ENCODE measurements at places on chromosomes 5 and 9.

DNA sequence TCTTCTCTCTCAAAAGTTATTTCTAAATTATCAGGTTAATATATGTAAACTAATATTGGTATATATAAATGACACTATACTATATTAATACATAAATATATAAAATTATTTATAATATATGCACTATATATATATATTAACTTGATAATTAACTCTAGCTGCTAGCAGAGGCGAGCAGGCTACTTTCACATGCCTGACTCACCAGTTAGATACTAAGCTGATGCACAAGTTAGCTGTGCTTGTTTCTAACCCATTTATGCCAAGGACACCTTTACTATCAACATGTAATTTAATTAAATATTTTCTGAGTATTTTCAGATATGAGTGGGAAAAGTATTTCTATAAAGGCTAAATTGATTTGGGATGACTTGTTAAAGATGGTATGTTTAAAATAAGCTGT is 70.1 kb downstream of the TRIO start:
- DNase-seq: no peak

GRCh38 chr9:32092031-32092430 is 292.4 kb upstream of the ACO1 start:
- DNase-seq: no peak

- no peak for DNase-seq
Observed at GRCh38 chr5:138903130-138903775, 28.1 kb upstream of the LRRTM2 start.

GRCh38 chr5:133048993-133049725 is 2.7 kb upstream of the HSPA4 start:
- DNase-seq: no peak

DNA sequence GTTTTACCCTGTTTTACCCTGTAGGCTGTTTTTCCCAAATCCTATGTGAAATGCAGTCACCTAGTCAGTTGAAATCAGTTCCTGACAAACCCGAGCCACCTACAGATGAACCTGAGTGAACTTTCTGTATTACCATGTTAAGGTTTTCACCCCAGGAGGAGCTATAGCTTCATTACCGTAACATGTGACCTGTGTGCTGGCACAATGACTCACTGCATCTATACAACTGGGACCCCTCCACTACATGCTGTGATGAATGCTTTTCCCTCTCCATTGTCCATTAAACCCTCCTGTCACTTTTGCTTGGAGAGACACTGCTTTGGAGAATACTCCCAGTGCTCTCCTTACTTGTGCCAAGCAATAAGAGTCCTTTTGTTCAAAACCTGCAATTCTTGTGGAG is 1974.8 kb downstream of the EFNA5 start:
- DNase-seq: no peak

GRCh38 chr5:168234133-168234532 is 57.3 kb upstream of the WWC1 start:
- no peak for DNase-seq

- no peak for DNase-seq
Observed at GRCh38 chr5:141003791-141004611, 37.7 kb downstream of the PCDHAC2 start.

DNA sequence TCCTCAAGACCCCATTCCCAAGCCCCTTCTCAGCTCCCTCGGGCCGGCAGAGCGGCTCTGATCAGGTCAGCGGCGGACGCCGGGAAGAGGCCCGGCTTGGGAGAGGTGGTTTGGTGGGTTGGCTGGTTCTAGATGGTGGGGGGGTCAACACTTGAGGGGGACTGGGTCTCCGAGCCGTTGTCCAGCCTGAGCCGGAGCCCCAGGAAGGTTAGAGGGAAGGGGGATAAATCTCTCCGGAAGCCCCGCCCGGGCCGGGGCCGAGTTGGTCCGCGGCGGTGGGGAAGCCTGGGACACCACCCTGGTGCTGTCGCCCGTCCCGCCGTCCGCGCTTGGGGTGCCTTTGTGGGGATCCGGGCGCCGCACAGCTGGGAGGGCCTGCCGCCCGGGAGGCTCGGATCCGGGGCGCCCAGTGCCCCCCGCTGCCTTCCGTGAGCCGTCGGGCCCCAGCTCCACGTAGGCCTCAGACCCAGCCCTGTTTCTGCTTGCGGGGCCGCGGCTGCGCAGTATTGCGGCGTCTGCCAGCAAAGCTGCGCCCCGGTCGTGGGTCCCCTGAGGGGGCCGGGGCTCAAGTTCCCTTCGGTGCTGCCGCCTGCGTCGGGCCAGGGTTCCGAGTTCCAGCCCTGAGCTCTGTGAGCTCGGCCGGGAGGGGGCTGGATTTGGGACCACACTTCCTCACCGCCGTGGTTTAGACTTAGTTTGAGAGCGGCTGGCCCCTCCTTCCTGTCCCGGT is 542 bp upstream of the TRIM52 start:
- peak; percentile 49 for DNase-seq

DNA sequence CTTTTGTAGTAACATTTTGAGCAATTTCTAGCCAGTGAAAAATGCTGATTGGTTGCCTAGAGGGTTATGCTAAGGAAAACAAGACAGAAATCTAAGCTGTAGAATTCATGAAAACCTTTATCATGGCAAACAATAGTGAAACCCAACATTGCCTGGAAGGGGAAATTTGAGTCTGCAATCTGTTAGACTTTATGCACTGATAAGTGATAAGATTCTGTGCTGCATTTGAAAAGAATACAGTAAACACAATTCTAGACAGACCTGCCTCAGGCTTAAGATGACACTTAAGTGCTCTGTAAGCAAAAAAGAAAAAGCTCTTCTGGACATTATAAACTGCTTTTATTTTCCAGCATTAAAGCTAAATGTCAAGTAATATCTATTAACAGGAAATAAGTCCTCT is 519.3 kb downstream of the ISL1 start:
- no peak for DNase-seq

GRCh38 chr9:134364391-134365114 is 38.3 kb downstream of the RXRA start:
- no peak for DNase-seq

DNA sequence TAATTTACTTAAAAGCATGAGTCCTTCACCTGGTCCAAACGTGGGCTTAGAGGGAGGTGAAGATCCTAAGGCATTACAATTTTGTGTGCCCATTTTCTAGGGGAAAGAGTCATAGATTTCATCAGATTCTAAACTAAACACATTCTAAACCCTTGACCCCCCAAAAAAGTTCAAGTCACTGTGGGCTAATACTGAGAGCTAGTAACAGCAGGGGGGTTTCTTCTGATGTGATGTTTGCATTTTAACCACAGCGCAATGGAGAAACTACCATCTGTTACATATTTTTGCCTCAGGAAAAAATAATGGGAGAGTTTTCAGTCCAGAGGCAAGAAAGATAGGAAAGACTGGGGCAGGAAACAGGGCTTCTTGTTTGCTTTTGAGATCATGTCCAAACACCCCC is 110.8 kb upstream of the SLC1A3 start:
- DNase-seq: no peak

GRCh38 chr9:8486095-8486494 is 686.5 kb upstream of the DMAC1 start:
- no peak for DNase-seq

GRCh38 chr9:38421498-38422211 is 2.6 kb downstream of the IGFBPL1 start:
- no peak for DNase-seq

DNA sequence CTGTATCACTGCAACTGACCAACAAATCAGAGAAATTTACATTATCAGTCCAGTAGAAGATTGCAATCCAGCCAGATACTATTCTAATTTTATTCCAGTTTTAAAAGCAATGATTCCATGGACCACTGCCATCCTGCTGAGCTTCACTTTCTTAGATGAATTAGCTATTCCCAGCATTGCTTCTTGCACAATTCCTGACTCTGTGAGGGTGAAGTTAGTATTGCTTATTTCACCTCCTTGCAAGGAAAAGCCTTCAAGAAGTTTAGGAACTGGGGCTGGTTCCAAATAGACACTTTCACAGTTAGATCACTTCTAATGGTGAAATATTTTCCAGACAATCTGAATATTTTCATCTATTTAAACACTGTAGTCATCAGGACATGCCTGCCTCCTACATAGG is 338.6 kb upstream of the TNC start:
- no peak for DNase-seq

DNA sequence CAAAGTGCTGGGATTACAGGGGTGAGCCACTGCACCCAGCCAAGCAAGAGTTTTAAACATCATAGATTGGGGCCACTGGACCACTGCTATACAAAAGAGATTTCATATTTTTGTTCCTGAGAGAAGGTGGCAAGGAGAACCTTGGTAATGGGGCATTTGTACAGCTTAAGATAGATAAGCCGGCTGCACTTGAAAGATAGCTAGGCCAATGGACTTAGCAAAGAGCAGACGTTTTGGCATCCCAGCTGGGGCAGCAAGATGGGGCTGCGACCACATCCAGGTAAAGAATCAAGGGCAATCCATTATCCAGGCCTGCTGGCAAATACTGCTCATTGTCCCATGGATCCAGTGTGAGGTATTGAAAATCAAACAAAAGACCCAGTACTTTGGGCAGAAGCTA is 3.9 kb upstream of the ISCA1 start:
- no peak for DNase-seq

DNA sequence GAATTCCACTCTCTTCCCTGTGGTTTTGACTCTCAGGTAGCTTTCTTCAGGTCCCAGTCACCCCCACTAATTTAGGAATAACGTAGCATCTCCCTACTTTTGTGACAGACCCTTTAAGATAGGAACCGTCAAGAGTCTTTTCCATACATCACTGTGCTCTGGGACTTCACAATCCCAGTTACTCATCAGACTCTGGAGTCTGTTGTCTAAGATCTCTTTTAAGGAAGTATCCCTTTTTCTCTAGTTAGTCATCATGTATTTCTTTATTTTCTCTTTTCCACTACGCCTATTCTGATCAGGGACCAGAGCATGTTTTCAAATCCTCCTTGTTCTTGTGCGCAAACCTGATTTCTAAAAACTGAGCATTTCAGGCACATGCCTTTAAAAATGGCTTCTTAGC is 143.0 kb downstream of the GOLPH3 start:
- no peak for DNase-seq

- no peak for DNase-seq
Observed at GRCh38 chr5:157345067-157345466, 79.1 kb downstream of the CYFIP2 start.

- DNase-seq: no peak
Observed at GRCh38 chr9:76658510-76659231, 105.6 kb upstream of the PCA3 start.

- no peak for DNase-seq
Observed at GRCh38 chr9:122827761-122828093, 661 bp downstream of the PDCL start.

GRCh38 chr5:160266752-160267345 is 37.5 kb downstream of the FABP6 start:
- no peak for DNase-seq

GRCh38 chr5:55159763-55160492 is at the start of gene GPX8:
Gene GPX8, plus strand, starts transcription at chr5:55160171. Its CDS starts 22 bp downstream, at chr5:55160193.
- no peak for DNase-seq

- DNase-seq: no peak
Observed at GRCh38 chr5:154723740-154724505, 31.3 kb upstream of the LARP1 start.

- no peak for DNase-seq
Observed at GRCh38 chr9:124863371-124863871, 1.5 kb downstream of the ARPC5L start.

- no peak for DNase-seq
Observed at GRCh38 chr5:11048760-11049159, 287.7 kb upstream of the DAP start.

DNA sequence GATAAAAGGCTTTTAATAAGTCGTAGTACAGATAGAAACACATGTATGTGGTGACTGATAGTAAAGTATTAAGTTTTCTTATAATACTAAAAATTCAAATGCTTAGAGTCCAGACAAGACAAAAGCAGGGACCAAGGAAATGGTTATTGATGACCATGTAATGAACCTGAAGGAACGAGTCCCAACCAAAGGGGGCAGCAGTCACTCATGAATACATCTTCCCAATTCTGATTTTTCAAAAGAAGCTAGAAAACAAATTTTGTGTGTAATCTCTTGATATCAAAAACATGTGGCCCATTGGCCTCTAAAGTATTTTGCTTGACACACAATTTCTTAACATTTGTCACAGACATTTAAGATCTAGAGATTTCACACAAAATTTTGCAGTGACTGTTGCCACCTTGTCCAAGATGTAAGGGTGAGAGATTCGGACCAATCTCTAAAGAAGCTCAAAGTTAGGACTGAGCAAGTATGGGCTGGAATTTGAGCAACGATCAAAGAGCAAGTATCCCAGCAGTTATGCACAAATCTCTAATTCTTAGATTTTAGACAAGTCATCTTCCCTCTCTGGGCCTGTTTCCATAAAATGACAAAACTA is 66.8 kb downstream of the ARL15 start:
- DNase-seq: no peak

DNA sequence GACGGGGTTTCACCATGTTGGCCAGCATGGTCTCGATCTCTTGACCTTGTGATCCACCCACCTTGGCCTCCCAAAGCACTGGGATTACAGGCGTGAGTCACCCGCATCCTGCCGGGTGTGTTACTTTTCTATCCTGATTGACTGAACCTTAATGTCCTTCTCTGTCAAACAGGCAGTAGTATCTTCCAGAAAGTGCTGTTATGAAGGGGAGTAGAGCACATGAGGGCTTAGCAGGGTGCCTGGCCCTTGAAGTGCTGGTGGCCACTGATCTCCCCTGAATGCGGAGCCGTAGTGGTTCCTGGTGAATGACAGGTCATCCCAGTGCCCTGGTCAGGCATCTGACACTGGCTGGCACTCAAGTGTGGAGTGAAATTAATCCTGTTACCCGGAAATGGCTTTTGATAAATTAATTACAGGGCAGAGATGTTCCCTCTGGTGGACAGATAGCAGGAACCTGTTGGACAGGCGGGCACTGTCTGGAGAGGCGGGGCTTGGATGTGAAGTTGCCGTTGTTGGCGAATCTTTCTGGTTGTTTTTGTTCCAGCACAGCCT is 28.4 kb downstream of the PRRC2B start:
- no peak for DNase-seq

- no peak for DNase-seq
Observed at GRCh38 chr5:44885903-44886302, 77.2 kb downstream of the MRPS30 start.

DNA sequence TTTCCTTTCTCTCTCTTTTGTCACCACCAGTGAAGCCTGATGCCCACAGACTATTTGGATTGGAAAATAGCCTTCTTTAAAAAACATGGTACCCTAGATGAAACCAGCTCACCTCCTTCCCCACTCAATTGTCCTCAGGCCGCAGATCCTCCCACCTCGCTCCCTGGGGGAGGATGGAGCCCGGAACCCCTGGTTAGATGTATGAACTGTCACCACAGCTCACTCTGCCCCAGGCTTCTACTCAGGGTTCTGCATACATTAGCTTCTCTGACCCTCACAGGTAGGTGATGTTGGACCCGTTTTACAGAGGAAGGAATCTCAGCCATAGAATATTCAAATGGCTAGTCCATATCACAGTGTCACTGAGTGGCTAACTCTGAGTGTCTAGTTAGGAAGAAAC is 1.8 kb downstream of the MAMDC2 start:
- no peak for DNase-seq

DNA sequence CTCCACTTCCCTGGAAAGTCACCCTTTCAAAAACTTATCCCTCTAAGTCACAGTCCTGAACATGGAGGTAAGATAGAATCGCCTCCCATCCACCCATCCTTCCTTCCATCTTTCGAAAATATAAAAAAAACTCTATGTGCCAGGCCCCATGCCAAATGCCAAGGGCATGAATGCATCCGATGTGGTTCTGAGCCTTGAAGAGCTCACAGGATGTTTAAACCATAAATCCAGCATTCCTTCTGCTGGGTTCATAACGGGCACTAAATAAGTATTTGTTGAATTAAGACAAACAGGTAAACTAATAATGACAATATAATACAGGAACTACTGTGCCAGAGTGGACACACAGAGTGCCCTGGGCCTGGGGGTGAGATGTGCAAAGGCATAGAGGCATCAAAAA is 147.3 kb downstream of the TTLL11 start:
- DNase-seq: no peak

- DNase-seq: no peak
Observed at GRCh38 chr9:131739133-131739958, 530 bp downstream of the RAPGEF1 start.
